Ascending aorta (tissue), 2 donors: ENCODE measurements at places on chromosomes 5 and 9. TPM values are rescaled to one million over a fixed set of nuclear protein-coding genes. Genes with fewer than 3 reads are reported as not detected.

Gene ZNF366
- 7.9 TPM for total RNA-seq

Gene IER5L
- 86.1 TPM for total RNA-seq

Gene PRSS3
- not detected for total RNA-seq

Gene HOMER1
- total RNA-seq, result 2.3 TPM

Gene SLC34A3
- not detected for total RNA-seq

Gene SLC6A18
- not detected for total RNA-seq

Gene OGN
- 156 TPM for total RNA-seq

GRCh38 chr9:70083429-70083828 lies 39.8 kb downstream of the MAMDC2 start:
- DNase-seq, result no peak

DNA sequence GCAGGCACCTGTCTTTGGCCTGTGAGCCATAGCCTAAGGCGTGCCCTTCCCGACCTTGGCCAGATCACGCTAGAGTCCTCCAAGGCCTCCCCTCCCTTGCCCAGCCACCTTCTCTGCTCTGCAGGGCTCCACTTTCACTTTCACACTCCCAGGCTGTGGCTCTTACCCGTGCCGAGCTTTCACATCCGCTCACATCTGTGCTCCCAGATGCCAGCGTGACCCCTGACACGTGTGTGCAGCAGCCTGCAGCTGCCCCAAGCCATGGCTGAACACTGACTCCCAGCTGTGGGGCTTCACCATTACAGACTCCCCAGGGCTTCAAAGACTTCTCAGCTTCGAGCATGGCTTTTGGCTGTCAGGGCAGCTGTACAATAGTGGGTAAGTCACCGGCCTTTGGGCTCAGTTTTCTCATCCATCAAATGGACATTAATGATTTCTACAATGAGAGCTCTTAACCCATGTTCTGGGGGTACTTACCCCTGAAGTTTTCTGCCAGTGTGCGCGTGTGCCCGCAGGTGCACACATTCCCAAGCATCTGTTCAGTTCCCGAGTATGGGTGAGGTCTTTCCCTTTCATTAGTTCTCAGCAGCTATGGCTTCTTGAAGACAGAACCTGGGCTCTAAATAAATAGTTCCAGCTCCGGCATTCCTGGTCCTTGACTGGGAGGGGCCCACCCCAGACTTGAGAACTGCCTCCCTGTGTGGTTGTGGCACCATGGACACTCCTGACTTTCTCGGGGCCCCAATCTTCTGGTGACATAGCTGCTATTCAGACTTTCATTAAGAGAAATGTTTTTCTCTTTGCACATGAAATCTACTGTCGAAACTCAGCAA lies 118.6 kb downstream of the RGS3 start:
- peak; percentile 88 for DNase-seq

DNA sequence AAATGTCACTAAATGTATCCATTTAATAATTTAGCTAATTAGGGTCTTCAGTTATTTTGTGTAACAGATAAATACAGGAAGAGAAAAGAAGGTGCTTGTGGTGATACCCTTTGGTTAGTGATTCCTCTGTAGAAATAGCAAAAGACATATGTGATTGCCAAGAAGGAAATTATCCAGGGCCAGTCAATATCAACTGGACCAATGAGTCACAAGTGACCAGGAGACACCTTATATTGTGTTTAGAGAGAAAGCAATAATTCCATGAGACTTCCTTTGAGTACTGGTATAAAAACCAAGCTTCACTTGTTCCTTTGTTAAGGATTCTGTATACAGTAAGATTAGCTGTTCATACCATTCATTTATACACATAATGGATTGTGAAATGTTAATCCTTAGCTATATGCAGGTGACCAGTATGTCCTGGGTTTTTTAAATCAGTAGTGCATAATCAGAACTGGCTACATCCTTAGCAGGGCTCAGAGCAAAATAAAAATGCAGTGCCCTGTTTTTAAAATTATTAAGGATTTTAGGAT lies 11.7 kb upstream of the F2R start:
- DNase-seq, result no peak

GRCh38 chr5:107668154-107669095 lies 2.3 kb downstream of the EFNA5 start:
- DNase-seq, result no peak

DNA sequence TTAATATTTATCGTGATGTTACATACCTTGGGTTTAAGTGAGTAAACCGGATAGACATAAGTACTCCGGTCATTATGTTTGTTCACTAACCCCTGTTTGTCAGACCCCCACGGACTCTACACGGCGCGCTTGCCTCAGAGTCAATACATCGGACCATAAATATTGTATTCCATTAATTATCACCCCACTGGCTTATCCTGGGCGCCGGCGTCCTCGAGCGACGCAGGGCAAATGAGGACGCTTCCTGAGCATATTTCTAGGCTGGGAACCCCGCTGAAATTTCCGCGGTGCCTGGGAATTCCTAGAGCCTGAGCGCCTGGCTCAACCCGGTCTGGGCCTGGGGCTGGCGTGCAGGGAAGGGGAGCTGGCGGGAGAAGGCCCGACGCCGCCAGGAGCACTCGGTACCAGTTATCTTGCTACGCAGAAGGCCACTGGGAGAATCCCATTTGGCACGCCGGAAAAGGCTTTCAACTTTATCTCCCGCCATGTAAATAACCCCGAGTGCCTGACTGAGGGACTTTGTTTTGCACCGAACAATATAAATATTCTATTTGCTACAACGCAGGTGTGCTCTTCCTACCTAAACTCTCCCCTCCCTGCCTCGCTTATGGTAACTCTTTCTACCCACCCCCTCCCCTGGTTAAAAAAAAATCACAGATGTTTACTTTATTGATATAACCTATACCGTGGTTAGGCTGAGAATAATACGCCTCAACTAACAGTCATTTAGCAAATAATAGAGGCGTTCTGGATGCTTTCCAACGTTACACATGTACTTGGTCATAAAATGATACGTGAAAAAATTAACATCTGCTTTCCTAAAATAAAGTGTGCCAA lies 19.4 kb downstream of the NR2F1 start:
- no peak for DNase-seq

DNA sequence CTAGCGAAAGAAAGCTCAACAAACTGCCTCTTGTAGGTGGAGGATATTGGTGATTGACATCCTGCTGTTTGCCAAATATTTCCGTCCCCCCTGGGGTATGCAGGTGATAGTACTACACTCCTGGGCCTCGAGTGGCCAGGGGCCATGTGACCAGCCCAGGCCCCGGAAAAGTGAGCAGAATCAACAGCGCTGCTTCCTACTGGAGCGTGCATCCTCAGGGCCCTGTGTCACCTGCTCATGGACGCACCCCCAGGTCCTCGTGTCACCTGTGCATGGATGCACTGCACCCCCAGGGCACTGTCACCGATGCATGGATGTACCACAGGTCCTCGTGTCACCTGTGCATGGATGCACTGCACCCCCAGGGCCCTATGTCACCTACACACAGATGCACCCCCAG lies 43.8 kb downstream of the ADAMTS16 start:
- DNase-seq, result no peak

- DNase-seq, result peak; percentile 53
Observed at GRCh38 chr9:137892424-137893191, 15.0 kb downstream of the CACNA1B start.

DNA sequence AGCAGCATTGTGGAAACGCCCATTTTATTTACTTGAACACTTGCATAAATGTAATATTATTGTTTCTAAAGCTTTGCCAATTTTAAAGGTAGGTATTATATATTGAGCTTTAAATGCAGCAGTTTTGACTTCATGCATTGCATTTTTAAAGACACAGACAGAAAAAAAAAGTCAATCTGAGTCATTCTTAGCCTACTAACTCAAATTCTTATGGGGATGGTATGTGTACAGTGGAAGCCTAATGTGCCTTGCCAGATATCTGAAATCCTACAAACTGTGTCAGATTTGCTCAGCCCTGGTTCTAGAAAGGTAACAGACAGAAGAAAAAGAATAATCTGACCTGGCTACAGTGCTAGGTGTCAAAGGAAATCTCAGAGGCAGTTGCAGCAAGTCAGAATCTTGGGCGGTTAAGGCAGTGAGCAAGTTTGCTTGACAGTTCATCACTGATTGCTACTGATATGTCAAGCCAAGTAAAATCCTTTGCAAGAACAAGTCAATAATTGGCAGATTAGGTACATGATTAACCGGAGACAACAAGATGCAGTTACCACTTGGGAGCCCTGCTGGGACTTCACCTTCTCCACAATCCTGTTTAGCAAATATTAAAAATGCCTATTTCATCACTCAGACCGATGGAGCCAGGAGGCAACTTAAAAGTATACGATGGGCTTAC lies 224.8 kb upstream of the WWC1 start:
- DNase-seq, result no peak
